ENCODE measurements at places on chromosomes 2 and 18.

DNA sequence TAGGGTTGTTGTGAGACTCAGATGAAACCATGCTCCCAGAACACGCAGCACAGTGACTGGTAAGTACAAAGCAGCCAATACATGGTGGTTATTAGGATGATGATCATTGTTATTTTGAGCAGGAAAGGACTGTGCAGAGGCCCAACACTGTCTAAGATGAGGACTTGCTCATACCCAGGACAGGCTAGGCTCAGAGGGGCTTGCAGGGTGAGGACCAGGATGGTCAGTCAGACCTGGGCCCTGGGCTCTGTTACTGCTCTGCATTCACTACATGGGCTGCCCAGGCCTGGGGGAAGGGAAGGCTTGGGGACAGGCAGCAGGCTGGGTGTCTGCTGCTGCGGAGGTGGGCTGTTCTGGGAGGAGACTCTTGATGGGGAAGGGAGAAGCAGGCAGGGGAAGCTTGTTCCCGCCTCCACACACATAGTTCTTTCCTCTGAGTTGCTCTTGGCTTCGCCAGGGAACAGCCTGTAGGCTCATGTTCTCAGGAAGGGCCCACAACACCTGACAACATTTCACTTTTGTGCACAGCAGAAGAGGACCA lies 17.5 kb downstream of the CAPN13 start:
- no peak for DNase-seq

DNA sequence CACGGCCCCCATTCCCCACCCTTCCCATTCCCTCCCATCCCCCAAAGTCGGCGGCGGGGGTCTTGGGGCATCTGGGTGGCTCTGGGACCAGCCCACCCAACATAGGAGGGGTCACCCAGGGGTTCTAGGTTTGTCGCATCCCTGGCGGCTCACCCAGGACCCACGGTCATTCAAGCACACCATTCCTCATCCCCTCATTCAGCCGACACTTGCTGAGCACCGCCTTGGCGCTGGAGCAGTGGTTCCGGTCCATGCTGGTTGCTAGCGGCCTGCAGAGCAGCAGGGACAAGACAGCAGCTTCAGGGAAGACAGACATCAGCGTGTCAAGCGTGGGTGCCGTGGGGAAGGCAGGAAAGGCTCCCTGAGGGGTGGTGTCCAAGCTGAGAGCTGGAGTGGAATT lies 50.5 kb upstream of the OTOS start:
- no peak for DNase-seq

GRCh38 chr2:176935543-176936102 lies 277.0 kb upstream of the HNRNPA3 start:
- DNase-seq = no peak

DNA sequence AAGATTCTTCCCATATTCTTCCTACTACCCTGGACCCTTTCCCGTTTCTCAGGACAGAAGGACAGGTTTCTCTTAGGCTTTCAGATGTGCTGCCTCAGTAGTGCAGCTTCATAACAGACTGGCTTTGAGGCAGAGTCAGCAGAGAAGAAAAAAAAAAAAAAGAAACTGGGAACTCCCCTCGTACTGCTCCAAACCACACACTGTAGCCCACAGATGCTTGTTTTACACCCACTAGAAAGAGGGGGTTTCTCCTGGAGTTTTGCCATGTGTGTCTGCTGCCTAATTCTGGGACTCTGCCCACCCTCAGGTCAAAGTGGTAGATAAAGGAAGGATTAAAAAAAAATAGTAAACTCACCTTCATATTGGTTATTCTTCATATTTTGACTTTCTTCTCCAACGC lies 95.9 kb downstream of the NCOA1 start:
- DNase-seq = no peak

DNA sequence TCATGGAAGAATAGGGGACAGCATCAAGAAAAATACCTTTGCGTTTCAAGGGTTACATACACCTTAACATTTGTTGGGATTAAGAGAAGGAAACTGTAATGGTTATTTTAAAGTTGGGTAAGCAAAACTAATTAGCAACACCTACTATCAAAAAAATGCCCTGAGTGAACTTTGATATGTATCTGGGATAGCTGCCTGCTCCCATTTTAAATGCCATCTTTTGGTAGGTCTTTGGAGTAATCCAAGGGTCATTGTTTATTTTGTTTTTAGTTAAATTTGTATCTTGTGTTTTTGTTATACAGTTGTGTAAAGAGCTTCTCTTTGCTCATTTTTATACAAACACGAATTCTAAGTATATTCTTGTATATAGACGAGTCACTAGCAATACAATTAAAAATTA lies 9.9 kb downstream of the PTPN4 start:
- no peak for DNase-seq

- no peak for DNase-seq
These were observed 46.4 kb downstream of the FAM171B start for GRCh38 chr2:186740266-186740665.

DNA sequence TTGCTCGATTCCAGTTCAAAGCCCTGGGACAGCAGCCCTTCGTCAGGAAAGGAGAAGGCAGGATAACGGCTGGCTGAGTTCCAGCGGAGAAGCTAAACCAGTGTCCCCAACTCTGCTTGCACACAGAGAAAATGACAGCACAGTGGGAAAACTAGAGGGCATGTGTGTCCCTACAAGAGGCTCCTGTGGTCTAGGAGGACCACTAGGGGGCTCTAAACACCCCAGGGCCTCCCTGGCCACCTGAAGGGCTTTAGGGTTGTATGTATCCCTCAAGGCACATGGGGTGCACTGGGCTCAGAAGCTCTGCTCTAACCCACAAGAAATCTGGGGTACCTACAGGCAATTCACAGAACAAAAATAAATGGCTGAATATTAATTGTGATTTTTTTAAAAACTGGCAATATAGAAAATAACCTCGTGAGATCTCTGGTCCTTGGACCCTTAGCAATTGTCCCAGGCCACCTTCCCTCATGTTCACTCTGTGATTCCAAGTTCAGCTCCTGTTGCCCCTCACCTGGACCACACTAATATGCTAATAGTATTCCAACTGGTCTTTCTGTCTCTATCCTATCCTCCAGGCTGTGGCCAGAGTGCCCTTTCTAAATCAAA lies 17.5 kb downstream of the STAT1 start:
- DNase-seq = no peak

DNA sequence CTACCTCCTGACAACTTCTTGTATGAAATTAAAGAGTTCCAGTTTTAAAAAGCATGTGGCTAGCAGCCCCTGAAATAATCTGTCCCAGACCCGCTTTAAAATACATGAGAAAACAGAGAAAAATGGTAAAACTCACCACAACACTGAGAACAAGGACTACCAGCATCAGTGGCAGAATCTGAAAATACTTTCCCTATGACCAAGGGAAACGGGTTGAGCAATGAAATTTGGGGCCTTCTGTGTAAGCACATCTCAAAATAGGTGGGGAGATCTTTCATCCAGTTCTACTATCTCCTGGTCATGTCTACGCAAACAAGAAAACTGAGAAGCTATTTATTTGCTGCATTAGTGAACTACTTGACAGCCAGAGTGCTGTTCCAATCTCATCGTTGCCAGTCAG lies 172.3 kb downstream of the LNPK start:
- DNase-seq = no peak

GRCh38 chr18:35695384-35695783 lies 113.8 kb downstream of the GALNT1 start:
- no peak for DNase-seq

DNA sequence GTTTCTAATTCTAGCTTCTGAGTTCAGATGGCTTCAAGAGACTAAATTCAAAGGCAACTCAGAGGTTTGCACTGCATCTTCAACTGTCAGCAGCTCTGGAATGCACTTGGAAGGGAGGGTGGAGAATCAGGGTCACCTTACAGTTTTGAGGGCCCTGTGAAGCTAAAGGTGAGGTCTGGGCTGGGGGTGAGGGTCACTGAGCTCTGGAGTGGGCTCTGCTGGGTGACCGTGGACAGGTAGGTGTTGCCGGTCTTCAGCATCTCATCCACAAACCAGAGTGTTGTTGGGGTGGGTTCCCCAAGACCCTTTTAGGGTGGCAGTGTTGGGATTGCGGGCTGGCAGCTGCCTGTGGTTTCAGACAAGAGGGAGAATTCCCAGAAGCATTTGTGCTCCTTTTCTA lies 70.1 kb upstream of the CXCR4 start:
- no peak for DNase-seq

- no peak for DNase-seq
These were observed 18.1 kb upstream of the SPP2 start for GRCh38 chr2:234032279-234032856.

- no peak for DNase-seq
These were observed 52.5 kb downstream of the KCNF1 start for GRCh38 chr2:10964052-10964790.

DNA sequence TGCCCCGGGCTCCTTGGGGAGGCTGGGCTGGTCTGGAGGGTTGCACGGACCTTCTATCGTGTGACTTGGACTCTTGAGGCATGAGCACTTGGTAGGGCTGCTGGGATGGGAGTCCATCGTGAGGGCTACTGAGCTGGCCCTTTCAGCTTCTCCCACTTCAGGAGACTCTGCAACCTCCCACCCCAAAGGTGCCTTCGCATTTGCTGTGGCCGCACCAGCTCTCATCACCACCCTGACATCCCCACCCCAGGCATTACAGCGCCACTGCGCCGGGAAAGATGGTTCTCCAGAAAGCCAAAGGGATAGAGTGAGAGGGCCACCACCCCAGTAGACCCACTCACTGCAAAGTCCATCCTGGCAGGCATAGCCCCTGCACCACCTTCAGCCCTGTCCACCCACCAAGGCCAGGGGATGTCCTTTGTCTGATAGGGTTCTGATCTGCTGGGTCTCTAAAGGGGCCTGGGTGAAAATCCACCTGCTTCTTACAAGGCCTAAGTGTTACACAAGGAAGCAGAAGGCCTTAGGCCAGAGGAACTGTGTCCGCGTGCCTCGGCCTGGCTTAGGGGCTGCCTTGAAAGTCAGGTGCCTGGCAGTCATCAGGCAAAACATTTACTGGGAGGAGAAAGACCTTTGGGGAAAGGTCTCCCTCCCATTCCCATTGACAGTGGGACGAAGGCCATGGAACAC lies 5.1 kb downstream of the EHD3 start:
- no peak for DNase-seq

- no peak for DNase-seq
These were observed 5.7 kb downstream of the CYP26B1 start for GRCh38 chr2:72141881-72142451.

DNA sequence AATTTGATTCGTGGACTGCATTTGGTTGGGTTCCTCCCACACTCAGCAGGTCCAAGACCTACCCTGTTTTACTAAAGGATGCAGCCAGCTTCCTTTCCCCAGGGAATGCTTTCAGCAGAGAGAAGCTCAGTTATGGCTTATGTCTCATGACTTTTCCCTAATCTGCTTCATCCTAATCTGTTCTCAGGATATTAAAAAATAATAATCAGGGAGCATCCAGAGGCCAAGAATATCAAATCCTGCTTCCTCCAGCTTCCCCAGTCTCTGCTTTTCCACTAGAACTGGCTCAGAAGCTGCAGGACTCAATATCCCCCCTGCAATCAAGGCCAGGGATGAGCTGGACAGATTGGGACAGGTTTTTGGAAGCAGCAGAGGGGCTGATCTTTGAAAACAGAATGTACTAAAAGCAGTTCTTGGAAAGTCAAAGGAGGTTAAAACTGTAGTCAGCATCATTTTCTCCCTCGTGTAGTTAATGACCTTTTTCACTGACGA lies 326.9 kb upstream of the TNP1 start:
- no peak for DNase-seq

DNA sequence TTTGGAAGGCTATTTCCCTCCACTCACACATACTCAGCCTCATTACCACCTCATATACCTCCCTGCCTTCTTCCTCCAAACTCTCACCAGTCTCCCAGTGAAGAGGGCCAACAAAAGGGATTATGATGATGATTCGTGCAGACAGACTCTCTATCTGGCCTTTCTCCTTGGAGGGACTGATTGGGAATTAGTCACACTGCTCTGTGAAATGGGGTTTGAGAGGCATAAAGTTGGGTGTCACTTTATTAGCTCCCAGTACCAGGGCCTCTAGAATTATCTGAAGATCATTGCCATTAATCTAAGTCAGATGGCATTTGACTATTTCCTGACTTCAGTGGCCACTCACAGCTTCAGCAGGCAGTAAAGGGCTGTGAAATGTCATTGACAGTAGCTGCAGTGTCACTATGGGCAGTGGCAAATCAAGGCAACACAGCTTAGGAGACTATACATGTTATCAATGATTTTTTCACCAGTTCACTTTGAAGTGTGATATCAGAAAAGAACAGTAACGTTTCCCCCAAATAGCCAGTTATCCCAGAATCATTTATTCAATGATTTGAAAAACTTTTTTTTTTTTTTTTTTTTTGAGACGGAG lies 17.4 kb downstream of the CNRIP1 start:
- DNase-seq = no peak

DNA sequence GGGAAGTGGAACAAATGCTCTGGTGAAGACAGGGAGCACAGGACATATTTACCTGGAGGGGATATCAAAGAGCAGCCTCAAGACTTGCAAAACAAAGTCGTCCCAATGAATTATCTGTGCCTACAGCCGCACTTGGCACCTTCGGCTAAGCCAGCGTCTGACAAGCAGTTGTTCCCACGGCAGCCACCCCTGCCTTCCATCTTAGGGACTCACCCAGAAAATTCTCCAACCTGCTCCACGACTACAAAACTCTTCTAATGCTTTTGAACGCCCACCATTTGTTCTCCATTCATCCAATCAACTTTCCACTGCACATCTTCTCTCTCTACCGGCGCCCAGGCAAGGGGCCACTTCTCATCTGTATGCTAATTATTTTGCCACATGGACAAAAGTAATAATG lies 7.0 kb downstream of the MYT1L start:
- no peak for DNase-seq

- no peak for DNase-seq
These were observed 10.9 kb downstream of the KLF7 start for GRCh38 chr2:207154556-207155510.

- no peak for DNase-seq
These were observed 4.5 kb downstream of the RAB31 start for GRCh38 chr18:9712611-9713010.

DNA sequence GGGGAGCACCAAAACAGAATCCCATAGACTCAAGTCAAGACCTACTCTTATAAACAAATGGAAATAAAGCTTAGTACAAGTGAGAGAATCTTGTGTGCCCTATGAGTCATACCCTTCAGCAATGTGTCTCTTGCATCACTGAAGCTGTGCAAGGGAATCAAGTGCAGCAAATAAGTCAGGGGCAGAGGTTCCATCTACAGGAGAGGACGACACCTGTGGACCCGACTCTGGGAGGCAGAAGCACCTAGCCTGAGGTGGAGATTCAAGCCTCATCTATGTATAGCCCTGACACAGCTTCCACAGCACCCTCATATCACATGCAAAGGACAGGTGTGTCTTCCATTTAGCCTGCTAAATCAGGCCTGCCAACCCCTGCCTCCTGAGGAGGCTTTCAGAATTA lies 298.2 kb downstream of the CNTNAP5 start:
- DNase-seq = no peak

Measured in activated CD4-positive, alpha-beta T cell treated with anti-CD3 and anti-CD28 coated beads for 24 hours (primary cell).